ENCODE measurements at places on chromosomes 3 and 15.

DNA sequence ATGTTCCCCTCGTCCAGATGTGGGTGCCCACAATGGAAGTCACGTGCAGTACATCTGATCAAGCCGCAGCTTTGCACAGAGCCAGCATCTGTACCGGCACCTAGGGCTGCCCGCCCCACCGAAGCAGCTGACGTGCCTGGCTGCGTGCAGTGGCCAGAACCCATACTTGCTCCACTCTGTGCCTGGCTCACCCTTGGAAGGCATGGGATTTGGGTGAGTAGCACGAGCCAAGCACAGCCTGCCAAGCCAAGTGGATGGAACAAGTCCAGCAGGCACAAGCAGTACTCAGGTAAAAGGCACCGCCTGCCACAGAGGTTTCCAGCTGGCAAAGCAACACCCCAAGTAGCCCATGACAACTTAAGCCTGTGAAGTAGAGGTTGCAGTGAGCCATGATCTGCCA lies 261.3 kb downstream of the TBC1D5 start:
- no peak for DNase-seq

DNA sequence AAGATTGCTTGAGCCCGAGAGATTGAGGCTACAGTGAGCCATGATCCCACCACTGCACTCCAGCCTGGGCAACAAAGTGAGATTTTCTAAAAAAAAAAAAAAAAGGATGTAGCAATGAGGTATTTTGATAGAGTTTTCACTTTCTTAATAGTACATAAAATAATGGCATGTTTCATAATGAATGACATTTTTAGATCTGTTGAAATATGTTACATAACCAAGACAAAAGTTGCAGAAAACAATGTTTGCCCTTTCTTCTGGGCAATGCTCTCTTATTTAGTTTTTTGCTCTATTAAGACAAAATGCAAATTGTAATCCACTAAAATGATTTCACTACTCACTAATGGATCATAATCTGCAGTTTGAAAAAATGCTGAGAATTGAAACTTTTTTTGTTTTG lies 4.4 kb upstream of the MAPK6 start:
- no peak for DNase-seq

GRCh38 chr3:177929310-177929709 lies 606.9 kb upstream of the KCNMB2 start:
- no peak for DNase-seq

GRCh38 chr15:84023636-84024035 lies 211.9 kb upstream of the GOLGA6L4 start:
- DNase-seq: no peak

DNA sequence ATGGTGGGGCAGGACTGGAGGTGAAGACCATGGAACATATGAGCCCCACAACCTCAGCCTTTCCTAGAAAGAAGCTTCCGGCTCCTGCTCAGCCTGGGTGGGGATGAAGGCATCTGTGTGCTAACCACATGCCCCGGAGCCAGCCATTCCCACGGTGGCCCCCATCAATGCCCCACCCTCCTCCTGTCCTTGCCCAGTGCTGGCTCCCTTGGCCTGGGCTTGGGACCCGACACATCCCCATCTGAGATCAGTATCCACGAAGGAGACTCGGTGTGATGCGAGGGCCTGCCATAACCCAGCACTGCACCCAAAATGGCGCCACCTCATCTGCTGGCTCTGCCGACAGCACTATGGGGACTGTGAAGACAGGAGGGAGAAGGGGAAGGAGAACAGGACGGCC lies 16.5 kb upstream of the PLXND1 start:
- no peak for DNase-seq

DNA sequence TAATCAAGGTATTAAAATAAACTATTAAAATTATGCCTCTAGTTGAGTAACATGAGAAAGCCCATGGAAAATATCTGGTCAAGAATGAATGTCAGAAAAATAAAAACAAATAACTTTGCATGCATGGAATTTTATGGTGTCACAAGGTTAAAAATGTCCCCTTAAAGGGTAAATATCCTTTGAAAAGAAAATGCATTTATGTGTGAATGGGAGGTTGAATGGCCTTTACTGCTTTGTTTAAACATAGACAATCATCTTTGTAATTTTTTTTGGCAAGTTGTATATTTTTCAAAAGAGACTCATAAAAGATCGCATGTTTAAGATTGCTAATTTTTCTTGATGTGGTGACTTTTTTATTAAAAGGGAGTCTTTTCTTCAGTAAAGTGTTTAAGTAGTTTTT lies 564.2 kb downstream of the NR2F2 start:
- DNase-seq: no peak

GRCh38 chr3:46671541-46672348 lies 21.7 kb downstream of the ALS2CL start:
- DNase-seq: no peak

GRCh38 chr3:175193815-175194518 lies 334.8 kb downstream of the NAALADL2 start:
- DNase-seq: no peak

- no peak for DNase-seq
Observed at GRCh38 chr3:33392703-33393125, 47.5 kb downstream of the UBP1 start.

All from NCI-H524 (cell line).